ENCODE measurements at places on chromosomes 11 and 22.

GRCh38 chr11:102513869-102514268 is 16.7 kb downstream of the MMP7 start:
- DNase-seq, result no peak

DNA sequence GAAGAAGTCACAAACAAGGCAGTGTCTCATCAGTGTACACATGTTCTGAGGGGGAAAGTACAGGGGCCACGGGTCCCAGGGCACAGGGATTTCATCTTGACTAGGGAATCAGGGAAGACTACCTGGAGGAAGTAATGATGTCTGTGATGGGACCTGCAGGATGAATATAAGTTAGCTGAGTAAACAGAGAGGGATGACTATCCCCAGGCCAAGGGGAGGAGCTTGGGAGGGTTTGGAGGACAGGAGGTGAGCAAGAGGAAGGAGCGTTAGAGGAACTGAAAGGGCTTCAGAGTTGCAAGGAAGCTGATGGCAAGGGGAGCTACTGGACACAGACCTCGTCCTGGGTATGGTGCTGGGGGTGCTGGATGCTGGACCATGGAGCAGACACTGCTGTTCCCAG is 56.4 kb downstream of the TRAF6 start:
- DNase-seq, result no peak

DNA sequence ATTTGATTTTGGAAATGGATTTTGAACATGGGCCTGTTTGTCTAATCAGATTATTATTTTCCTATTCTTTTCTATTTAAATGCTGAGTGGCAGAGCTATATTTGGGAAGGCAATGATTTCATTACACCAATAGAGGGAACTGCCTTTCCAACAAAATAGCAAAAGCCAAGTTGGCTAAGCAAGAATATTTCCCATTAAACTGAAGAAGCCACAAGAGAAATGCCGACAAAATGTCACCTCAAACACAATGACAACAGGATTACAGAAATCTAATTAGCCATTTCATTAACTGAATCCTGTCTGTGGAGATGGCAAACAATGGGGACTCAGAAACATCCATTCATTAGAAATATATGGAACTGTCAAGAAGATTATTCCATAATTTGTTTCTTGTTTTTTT is 1593.1 kb upstream of the RAG2 start:
- DNase-seq, result no peak

DNA sequence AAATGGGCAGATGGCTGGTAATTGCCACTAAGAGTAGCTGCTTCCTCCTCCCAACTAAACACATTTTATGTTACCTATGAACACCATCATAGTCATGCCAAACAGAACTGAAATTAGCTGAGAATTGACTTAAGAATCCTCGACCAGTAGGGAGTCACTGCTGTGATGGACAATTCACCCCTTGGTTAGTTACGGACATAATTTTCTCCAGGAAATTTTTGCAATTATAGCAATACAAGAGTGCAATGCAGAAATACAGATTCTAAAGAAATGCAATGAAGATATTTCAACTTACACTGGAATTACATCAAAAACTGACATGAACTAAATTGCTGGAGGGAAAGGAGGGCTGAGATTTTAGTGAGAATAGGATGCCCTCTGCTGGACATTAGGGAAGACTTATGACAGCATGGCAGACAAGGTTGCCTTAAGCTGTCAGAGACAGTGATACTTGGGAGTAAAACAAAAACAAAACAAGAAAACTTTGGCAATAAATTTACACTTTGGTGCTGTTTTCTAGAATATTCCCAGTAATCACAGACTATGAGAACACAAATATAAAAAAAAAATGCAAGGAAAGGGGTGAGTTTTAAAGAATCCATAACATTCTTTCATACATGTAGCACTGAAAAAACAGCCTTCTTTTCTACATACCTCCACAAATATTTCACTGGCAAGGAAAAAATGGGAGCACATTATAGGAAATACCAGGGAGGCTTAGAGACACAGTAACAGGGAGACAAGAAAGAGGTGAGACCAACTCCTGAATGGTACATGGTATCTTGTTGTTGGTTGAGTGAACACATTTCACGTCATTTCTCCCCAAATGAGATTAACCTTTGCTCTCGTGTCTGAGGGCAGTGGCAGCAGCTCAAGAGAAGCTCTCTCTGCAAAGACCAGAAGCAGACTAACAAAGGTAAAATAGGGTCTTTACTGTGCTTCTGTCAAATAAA is 11.2 kb upstream of the PPP2R1B start:
- DNase-seq, result peak; percentile 62

DNA sequence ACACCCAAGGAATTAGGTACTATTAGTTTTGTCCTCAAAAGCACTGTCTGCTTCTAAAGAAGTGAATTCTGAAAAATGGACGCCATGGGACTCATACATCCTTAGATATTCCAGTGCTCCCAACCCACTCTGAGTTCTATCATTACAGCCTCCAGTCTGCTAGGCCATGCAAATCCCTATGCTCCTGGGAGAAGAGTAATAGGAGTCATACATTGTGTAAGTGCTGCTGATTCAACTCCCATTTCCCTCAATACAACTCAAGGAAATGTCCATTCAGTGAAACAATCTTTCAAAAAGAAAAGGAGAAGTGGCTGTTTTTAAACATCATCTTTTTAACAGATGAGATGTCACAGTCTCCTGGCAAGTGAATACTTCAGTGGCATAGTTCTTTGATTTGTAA is 590.2 kb upstream of the LRRC4C start:
- no peak for DNase-seq

- no peak for DNase-seq
These were observed 50.7 kb downstream of the SHISAL1 start for GRCh38 chr22:44261861-44262595.

- no peak for DNase-seq
These were observed 38.0 kb upstream of the ETS1 start for GRCh38 chr11:128625326-128625725.

DNA sequence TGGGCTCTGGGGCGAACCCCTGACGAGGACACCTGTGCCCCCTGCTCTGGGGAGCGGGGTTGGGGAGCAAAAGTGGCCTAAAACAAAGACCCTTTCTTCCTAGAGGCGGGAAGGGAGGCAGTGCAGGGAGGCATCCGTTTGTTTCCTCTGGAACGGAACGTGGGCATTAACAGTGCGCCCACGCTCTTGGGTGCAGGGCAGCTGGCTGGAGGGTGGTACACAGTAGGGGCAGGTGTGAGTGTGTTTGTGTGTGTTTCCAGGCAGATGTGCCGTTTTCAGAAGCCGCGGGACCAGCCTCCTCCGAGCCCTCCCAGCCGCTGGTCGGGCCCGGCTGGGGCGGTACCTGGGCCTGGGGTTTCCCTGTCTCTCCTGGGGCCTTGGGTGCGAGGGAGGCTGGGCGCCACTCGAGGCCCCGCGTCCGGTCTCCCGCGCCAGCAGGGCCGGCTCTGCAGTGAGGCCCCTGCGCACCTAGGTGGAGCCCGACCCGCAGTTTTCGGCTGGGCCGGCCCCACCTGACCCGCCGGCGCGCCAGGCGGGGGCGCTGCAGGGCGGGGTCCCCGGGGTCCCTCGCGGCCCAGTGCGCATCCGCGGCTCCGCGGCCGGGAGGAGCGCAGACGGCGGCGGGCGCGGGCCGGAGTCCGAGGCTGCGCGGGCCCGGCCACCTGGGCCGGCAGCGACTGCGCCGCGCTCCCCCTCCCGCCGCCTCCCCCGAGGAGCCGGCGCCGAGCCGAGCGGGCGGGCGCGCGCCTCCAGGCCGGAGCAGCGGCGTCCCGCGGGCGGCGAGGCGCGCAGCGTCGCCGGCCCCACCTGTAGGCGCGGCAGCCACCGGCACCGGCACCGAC is 1252.7 kb downstream of the BRD1 start:
- no peak for DNase-seq

DNA sequence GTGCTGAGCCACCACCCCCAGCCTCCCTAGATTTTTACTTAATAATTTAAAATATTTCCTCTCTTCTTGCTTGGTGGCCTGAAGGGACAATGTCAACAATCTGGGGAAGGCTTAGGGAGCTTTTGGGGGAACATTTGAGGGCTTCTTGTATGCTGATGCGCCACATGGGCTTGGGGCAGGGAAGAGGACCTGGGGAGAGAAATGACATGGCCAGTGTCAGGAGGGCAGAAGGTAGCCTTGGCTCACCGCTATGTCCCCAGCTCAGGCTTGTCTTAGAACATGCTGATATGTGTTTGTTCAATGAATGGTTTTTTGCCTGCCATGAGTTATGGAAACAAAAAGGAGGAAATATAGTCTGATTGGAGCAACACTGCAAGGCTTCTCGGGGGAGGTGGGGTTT is 51.6 kb downstream of the ST14 start:
- no peak for DNase-seq

GRCh38 chr11:1889941-1890855 is 1.5 kb downstream of the PRR33 start:
- DNase-seq, result no peak

GRCh38 chr11:75421902-75422247 is 11.1 kb downstream of the KLHL35 start:
- no peak for DNase-seq

DNA sequence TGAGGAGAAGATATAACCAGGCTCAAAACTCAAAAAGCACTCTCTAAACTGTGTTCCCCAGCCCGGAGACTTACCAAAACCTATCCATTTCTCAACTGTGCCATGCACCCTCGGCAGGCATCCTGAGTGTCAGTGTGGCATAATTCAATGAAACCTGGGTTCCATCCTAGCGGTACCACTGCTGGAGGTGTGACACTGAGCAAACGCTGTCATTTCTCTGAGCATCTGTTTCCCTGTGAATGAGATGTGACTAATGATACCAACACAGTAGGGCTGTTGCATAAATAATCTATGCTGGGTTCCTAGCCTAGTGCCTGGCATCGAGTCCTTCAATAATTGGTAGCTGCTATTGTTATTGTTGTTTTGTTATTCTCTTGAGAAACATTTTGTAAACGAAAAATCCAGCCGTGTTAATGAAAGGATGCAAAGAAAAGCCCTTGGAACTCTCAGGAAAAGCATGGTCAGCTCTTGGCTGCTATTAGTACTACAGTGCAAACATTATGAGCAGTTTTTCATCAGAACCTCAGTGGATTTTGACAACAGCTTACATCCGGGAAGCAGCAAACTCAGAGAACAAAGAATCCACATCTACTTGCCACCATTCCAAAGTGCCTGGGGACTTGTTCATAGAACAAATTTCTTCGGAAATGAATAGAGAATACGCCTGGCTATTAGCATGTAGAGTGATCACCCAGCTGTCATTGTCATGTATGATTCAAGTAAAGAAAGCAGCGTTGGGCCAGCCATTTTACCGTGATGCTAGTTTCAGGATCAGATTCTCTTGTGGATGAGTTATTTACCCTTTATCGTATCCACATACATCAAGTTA is 53.7 kb downstream of the TECTA start:
- DNase-seq, result no peak

DNA sequence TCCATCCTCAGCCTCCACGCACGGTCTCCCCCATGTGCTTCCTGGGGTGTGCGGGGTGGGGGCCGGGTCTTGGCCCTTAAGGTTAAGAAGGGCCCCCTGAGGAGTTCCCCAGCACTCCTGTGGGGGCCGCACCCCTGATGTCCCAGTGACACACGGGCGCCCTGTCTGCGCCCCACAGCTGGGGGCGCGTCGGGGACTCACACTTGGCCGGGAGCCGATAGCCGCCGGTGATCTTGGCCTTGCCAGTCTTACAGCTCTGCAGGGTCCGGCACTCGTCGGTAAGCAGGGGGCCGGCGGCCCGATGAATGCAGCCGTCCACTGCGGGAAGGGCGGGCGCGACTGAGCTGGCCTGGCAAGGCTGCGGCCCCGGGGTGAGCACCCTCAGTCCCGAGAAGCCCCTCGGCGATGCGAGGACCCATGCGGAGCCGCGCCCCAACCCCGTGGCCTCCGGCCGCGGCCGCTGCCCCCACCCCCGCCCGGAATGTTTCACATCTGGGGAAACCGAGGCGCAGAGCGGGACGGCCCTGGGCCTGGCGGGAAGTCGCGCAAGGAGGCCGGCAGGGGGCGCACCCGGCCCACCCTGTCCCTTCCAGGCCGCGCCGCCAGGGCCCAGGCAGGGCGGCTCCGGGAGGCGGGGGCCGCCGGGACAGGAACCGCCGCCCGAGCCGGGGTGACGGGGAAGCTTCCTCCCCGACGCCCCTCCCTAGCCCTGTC is 13.9 kb downstream of the OTUB1 start:
- peak; percentile 90 for DNase-seq

DNA sequence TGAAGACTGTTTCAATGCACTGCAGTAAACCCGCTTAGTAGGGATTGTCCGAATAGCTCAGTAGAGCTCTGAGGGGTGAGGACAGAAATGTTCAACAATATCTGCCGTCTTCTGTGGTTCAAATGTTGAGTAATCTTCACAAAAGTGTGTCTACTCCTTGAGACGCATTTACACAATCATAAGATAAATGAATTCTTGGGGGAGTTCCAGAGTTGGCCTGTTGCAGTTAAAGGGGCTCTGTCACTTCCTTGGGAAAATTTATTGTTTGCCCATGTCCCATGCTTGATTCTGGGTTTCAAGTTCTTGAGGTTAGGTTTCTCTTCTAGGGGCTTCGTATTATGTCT is 614 bp downstream of the ANO3 start:
- DNase-seq, result no peak

GRCh38 chr22:27615408-27615807 is 186.1 kb downstream of the MN1 start:
- no peak for DNase-seq

- peak; percentile 70 for DNase-seq
These were observed 942.3 kb downstream of the NTM start for GRCh38 chr11:132312701-132313111.

DNA sequence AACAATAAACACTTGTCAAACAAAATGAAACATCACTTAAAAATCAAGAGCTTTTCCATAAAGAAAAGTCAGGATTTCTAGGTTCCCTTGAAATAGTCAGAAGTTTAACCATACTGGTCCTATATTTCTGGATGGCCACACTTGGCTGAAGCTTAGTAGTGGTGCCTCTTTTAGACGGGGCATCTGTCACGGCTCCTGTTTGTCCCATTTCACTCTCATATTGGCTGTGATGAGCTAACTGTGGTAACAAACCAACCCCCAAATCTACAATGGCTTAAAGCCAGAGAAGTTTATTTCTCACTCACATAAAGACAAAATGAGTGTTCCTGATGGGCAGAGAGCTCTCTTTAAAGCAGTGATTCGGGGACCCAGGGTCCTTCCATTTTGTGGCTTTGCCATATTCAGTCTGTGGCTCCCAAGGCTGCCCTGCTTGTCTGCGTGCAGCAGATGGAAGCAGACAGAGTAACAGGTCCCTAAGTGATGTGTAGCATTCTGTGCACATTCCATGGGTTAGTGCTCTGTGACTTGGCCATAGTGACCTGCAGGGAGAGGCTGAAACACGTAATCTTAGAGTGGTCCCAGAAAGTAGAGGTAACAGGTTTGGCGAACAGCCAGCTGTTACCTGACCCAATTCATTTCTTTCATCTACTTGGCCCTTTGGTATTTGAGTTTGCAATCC is 137.4 kb downstream of the HIPK3 start:
- no peak for DNase-seq

DNA sequence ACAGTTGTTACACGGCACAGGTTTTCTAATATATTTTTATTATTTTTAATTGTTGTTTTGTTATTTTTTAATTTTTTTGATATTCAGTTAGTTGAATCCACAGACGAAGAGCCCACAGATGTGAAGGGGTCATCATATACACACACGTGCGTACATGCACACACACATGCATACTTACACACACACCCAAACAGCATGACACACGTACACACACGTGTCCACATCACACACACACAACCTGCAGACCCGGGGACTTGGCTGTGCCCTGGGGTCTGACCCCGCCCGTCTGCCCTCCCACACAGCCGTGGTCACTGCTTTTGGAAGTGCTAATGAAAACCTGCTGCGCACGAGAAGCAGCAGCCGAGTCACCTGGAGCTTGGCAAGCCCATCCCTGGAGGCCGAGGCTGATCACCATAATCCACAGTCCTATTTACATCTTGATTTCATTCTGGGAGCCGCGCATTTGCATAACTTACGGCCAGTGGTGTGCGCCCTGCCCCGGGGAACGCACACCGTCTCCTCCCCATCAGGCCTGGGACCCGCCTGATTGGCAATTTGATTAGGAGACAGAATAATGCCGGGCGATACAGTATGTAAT is 110.3 kb downstream of the BRD1 start:
- no peak for DNase-seq

All from hepatic stellate cell (primary cell).